ENCODE measurements at places on chromosomes 6 and 20.

DNA sequence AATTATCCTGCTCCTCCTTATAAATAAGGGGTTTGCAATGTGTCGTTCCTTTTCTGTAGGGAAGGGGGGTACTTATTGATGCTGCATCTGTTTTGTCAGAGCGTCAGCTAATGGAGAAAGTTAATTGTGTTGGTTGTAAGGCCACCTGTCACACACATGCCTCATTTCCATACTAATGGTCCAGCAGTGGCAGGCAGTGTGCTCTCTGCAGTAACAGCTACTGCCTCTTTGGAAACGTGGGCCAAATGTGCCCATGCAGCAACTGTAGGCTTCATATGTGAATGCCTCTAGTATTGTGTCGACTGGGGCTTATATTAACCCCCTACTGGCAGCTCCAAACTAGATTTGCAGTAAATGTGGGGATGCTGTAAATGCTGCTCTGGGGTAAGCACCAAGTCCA is 56.3 kb upstream of the OLIG3 start:
- DNase-seq: no peak

DNA sequence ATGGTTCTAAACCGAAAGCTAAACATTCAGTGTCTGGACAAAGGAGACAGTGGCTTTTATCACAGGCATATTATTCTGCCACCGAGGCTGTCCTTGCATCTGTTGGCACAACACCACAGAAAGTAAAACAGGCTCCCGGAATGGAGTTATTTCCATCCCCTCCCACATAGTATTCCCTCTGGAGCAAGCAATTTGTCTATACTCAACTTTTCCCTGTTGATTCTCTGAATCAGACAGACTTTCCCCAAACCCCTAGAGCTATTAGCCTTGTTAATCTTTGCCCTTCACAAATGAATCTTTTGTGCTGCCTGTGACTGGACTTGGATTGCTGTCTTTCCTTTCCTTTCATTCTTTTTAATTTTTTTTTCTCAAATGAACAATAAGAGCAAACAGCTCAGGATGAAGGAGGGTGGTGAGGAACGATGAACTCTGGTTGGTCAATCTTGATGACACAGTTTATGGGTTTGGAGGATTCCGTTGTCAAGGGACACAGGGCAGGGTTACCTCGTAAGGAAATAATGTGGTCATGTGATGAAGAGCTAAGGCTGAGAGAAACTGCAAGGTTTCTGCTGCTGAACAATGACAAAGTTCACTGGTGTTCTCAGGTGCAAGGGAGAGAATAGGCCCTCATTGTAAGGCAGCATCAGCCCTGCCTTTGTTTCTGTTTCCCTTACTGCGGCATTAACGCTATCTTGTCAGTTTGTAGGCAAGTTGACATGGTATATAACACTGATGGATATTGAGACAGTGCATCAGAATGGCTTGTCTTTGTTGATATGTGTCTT is 275.0 kb upstream of the BMP2 start:
- DNase-seq: peak; percentile 11

- DNase-seq: no peak
Measured at GRCh38 chr20:6884114-6884513, 116.6 kb downstream of the BMP2 start.

DNA sequence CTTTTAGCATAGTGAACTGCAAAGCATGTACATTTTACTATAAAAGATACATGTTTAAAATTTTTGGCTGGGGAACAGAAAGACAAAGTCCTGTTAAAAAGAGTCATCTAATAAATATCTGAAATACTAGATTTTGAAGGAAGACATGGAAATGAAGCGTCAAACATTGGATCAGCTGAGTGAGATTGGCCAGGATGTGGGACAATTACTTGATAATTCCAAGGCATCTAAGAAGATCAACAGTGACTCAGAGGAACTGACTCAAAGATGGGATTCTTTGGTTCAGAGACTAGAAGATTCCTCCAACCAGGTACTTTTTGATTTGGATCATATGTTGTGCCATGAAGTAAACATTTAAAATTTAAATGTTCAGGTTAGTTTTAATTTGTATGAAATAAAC is 162.3 kb downstream of the UTRN start:
- DNase-seq: no peak

DNA sequence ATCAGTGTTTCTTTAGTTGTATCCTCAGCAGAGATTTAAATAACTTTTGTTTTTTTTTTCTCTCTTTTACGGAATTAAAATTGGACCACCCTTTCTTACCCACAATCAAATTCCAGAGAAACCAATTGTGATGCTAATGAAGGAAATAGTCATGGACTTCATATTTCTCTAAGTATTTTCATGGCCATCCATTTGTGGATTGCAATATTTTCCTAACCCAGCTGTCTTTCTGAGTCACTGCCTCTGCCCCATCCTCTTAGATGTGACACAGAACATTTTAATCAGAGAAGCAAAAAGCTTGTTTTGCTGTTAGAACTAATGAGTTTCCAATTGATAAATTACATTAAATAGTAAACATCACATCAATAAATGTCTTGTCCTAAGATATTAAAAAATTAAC is 405.5 kb upstream of the ADGRB3 start:
- DNase-seq: no peak

GRCh38 chr6:137717074-137718073 is 149.7 kb upstream of the TNFAIP3 start:
- DNase-seq: peak; percentile 98

DNA sequence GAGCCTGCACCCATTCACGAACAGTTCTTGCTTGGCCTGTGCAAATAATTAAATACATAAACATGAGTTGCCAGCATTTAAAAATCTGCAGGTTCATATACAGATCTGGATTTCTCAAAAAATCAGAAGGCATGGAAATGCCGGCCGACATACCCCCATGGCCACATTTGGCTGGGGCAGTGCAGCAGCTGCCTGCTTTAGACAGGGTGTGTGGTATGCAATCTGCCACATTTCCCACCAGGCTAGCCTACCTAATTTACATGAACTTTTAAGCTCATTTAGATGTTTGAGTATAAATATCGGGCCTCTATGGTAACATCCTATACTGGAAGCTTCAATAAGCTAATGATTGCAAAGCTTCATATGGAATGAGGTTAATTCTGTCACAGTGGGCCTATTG is 31.5 kb downstream of the PLCB1 start:
- DNase-seq: no peak

DNA sequence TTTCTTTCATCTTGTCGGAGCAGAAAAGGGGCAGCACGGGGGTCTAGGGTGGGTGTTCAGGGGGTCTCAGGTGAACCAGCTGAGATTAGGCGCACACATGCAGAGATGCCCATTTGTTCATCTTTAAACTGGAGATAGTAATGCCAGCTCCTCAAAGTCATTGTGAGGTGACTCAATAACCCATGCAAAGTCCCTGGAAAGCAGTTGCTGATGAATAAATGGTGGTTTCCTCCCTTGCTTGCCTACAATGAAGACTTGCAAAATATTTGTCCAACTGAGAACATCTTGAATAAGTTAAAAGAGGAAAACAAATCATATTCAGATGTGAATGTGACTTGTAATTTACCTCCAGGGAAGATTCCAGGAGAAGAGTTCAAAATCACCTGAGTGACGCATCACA is 206.9 kb downstream of the LY86 start:
- DNase-seq: no peak

Data from DMS153 (cell line).